NCI-H187 treated with DMSO at 0.1 percent for 48 hours (cell line): ENCODE measurements at places on chromosomes 1 and 21.

GRCh38 chr1:237705462-237705861 lies 185.3 kb downstream of the ZP4 start:
- DNase-seq: no peak

GRCh38 chr1:9101510-9102146 lies 27.3 kb downstream of the GPR157 start:
- DNase-seq: no peak

DNA sequence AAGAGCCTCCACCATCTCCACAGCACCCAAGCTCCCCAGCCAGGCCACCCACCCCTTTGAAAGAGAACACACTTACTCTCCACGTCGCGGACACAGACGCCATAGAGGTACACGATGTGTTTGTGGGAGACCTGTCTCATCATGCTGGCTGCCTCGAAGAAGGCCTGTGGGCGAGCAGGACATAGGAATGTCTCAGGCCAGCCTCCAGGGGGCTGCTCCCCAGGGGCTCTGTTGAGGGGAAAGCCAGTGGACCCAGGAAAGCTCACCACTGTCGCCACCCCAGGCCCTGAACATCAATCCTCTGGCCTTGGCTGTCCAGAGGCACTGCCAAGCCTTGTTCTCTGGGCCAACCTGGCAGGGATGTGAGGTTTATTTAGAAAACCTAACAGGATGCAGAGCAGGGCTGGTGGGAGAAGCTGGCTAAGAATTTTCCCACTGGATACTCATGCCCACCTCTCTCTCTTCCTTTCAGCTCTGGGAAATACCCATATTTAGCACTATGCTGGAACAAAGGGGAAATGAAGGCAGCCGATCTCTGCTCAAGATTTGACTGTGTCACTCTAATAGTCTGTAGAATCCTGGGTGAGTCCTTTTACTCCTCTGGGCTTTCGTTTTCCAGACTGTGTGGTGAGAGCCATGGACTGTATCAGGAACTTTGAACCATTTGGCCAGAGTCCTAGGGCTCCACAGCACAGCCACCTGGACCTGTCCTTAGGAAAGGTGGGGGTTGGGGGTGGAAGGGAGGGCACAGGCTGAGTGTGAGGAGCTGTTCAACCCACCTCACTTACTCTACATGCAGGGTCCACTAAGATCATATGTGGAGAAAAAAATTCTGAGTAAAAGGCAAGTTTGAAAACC lies 101.9 kb downstream of the RAVER2 start:
- no peak for DNase-seq

DNA sequence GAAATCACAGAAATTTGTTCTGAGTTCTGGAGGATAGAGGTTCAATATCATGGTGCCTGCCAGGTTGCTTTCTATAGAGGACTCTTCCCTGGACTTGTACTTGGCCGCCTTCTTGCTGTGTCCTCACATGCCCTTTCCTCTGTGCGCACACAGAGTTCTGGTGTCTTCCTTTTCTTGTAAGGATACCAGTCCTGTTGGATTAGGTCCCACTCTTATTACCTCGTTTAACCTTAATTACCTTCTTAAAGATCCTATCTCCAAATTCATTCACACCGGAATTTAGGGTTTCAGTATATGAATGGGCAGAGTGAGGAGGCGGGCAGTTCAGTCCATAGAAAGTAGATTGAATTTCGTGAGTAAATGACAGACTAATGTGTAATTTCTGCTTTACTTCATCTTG lies 413.9 kb downstream of the NCAM2 start:
- no peak for DNase-seq

DNA sequence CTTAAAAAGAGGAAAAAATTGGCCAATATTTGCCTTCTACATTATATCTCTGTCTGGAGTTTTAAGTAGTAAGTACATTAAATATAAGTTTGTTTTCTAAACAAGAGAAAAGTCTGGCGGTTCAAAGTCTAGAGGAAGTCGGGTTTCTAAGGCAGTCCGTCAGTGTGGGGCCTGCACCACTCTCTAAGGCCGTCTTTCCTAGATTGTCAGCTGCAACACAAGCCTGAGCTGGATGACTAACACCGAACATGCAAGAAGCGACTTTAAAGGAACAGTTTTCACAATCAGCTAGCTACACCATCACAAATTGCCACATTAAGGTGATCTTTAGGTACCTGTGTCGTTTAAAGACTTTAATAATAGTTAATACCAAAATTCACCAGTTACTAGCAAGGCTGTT lies 19.6 kb downstream of the CCSAP start:
- DNase-seq: no peak

- DNase-seq: no peak
Observed at GRCh38 chr1:88061492-88062177, 622.4 kb upstream of the PKN2 start.

DNA sequence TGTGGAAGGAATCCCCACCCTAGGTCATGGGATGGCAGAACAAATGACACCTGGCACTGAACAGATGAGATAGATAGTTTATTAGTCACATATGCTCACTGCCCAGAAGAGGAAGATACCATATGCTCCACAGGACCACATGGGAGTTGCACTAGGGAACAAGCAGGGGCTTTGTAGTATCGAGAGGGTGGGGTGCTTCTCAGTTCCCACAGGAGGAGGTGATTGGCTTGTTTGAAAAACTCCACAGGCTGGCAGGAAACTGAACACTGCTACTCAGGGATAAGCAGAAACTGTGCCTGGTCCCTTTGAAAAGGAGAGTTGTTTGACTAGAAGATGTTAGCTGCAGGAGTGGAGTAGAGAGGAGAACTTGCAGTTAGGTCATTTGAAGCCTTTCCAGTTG lies 31.9 kb upstream of the RXRG start:
- DNase-seq: no peak

GRCh38 chr1:112589766-112590165 lies 29.2 kb downstream of the ST7L start:
- DNase-seq: no peak

GRCh38 chr1:225539575-225539974 lies 111.7 kb upstream of the LBR start:
- no peak for DNase-seq

DNA sequence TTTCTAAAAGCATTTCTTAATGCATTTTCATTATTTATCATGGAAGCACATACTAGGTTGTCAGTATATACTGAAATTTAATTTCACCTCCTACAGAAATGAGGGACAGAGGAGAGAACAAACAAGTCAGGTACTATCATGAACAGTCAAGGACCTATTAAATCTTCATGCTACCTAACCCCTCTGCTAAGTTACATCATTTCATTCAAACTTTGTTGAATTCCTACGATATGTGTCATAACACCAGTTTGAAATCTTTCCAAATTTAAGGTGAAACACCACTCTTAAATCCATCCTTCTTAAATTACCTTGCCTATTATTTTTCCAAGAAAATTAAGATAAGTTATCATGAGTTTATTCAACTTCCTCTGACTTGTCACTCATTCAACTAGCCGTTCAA lies 78.9 kb downstream of the DENND1B start:
- no peak for DNase-seq

DNA sequence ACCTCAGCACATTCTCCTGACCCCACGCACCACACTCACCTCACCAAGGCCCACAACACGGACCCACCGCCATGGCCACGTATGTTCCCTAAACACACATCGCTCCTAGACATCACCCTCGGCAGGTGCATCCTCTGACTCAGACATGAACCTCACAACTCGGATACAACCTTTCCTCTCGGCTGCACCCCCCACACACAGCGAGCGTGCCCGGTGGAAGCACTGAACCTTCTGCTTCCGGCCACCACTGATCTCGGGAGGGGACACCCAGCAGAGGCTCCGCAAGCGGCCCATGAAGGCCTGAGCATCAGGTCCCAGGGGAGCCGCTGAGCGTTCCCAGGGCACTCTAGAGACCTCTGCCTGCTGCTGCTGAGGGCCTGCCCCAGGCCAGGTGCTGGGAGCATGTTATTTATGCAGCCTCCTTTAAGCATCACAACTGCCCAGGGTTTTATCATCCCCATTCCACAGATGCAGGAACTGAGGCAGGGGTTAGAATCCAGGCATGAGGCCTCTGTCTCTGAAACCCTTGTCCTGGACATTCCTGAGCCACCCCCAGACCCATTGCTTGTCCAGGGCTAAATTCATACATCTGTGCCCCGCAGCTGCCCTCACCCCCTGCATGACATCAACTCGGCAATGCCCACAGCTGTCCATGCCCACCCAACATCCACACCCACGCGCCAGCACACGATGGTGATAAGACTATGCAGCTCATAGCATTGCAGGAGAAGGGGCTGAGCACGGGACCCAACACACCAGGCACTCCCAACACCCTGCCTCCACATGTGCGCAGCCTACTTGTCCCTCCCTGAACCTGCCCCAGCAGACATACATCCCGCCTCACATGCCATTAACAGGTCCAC lies 27.0 kb downstream of the SDC3 start:
- no peak for DNase-seq

- DNase-seq: no peak
Observed at GRCh38 chr1:240820816-240821215, 208.9 kb upstream of the GREM2 start.

DNA sequence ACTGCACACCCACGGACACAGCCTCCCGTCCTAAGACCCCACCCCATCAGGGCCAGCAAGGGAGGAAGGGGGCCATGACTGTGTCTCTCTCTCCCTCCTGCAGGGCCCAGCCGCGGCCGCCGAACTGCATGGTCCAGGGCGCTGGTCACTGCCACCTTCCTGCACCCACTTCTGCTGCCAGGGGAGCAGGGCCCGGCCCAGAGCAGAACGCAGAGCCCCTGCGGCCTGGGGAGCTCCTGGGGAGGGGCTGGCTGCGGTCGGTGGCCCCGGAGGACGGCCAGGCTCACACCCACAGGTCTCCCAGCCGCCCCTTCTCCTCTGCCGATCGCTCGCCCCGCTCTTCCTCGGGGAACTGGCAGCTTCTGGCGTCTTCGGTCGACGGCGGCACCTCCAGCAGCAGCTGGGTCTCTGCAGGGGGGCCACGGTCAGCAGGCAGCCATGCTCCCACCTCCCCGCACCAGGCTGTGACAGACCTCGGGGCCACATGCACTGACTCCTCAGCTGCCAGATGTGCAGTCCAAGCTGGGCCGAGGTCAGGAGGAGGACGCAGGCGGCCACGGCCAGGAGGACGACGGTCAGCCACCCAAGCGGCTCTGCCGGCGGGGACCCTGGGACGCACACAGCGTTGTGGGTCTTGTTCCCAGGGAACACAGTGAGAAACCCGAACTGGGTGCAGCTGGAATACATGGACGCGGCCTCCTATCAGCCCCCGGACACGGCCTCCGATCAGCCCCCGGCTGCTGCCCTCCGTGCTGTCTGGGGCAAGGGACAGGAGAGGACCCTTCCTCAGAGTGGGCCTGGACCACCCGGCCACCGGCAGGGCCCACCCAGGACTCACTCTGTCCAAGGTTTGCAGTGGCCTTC lies 2.6 kb downstream of the TNFRSF18 start:
- no peak for DNase-seq

DNA sequence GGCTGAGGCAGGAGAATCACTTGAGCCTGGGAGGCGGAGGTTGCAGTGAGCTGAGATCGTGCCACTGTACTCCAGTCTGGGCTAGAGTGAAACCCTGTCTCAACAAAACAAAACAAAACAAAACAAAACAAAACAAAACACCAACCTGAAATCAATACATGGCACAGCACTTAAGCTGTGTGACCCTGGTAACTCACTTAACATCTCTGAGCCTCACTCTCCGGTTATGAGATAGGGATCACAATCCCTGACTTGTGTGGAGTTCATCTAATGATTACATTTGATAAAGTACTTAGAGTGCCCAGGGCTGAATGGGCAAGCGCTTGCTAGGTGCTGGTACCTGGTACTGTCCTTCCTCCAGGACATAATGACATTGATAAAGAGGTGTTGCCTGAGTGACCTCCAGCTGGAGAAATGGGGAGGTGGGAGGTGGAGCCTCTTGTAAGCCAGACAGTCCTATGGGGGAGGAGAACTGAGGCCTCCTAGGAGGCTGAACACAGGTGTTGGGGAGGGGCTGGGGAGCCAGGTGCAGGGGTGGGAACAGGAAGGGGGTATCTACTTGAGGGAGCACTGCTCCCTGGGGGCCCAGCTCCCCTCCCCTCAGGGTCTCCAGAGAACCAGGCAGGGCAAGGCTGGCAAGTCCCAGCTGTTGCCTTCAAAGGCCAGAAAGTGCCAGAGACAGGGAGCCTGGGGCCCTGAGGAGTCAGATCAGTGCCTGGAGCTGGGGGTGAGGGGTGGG lies 17.9 kb downstream of the FOXO6 start:
- no peak for DNase-seq

- DNase-seq: no peak
Observed at GRCh38 chr1:222286011-222286410, 261.9 kb downstream of the HHIPL2 start.

DNA sequence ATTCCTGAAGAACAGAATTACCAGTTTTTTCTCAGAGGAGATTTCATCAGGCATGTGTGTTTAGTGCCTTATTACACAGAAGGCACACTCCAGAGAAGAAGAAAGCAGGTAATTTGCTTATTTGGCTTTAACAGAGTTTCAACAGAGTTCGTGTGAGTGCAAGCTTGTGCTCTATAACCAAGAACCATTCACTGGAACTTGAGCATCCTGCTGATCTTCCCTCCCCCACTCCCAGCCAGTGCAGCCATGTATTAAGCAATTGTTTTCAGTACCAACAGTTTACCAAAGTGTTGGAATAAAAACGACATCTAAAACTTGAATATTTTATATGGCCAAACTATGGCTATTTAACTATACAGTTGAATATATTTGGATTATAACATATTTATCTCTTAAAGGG lies 4.3 kb downstream of the MGST3 start:
- no peak for DNase-seq

- DNase-seq: no peak
Observed at GRCh38 chr21:14303731-14304488, 79.0 kb downstream of the HSPA13 start.

DNA sequence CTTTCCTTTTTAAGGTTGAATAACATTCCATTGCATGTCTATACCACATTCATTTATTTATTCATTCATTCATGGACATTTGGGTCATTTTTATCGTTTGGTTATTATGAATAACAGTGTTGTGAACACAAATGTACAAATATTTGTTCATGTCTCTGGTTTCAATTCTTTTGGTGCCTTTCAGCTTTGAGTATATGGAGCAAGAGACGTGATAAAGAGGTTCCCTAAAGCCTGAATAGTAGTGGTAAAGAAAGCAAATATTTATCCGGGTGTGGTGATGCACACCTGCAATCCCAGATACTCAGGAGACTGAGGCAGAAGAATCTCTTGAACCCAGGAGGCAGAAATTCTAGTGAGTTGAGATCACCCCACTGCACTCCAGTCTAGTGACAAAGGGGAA lies 5.3 kb upstream of the RLF start:
- no peak for DNase-seq

- no peak for DNase-seq
Observed at GRCh38 chr1:107019166-107019565, 37.3 kb upstream of the PRMT6 start.

DNA sequence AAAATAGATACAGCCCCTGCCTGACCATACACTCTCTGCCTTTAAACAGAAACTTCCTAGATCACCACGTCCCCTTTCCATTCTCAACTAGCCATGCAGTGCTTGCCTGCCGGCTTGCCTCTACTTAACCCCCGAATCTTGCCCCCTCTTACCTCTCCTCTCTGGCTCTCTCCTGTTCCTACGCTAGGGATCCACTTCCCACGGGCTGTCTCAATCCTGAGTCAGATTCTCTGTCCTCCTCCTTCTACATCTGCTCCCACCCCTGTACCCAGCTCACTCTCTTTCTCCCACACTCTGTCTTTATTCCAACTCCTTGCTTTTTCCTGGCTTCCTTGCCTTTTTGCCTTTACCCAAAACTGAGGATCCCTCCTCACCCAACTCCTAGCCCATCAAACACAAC lies 29.3 kb downstream of the ATF3 start:
- no peak for DNase-seq
